ENCODE measurements at places on chromosomes 2 and 18.
A peak's percentile ranks its signal among the peaks of the same experiment; 100 is the strongest.

- no peak for DNase-seq
These were observed 117.7 kb downstream of the GPD2 start for GRCh38 chr2:156553714-156554442.

- DNase-seq, result no peak
These were observed 300.1 kb upstream of the RND3 start for GRCh38 chr2:150787353-150788093.

- DNase-seq, result no peak
These were observed 163.8 kb upstream of the EPB41L3 start for GRCh38 chr18:5707586-5707985.

DNA sequence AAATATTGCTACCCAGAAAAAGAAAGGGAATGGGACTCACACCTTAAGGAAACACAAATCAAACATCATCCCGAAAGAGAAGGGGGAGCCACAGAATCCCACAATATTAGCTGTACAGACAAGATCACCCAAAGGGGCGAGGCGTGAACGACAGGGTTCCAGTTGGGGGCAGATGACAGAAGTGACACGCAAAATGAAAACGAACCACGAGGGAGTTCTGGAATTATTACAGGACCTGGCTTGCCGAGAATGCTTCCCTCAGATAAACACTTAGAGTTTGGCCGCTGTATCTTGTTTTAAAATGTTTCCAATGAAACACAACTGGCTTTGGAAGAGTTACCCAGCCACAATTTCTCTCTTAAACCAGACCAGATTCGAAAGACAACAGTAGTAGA lies 60.4 kb downstream of the C2orf76 start:
- no peak for DNase-seq

GRCh38 chr2:9693196-9693491 lies 62.3 kb upstream of the YWHAQ start:
- DNase-seq, result no peak

GRCh38 chr2:74676331-74676730 lies 22.3 kb downstream of the SEMA4F start:
- no peak for DNase-seq

DNA sequence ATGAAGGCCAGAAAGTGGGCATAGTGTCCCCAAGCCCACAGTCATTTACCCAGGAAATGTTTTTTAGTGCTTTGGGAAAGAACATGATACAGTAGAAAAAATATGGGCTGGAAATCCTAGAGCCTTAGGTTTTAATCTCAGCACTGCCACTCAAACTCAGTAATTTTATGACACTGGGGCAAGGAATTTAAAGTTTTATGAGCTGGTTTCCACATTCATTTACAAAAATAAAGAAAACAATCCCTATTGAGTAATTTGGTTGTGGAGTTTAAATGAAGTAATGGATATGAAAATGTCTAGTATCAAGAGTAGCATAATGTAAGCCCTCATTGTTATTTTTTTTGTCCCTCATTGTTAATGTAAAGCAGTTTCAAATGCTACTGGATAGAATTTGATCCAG lies 51.5 kb upstream of the FRZB start:
- DNase-seq, result no peak

- DNase-seq, result no peak
These were observed 397.7 kb upstream of the HNRNPA3 start for GRCh38 chr2:176814740-176815367.

DNA sequence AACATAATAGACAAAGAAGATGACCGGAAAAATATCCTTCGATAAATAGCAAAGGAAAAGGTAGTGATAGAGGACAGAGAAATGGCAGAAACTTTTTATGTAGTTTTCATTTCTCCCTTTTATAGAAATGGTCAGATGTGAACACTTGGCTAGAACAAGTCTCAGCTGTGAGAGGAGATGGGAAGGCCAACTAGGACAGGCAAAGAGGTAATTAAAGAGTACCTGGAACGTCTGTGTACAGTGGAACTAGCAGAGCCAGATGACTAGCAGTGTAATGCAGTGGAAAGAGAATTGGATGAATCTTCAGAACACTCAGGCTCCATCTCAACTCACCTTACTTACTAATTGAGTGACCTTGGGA lies 69.2 kb downstream of the NABP1 start:
- no peak for DNase-seq

GRCh38 chr2:123518367-123518766 lies 506.7 kb upstream of the CNTNAP5 start:
- no peak for DNase-seq

GRCh38 chr2:96138179-96139145 lies at the start of gene ASTL:
Gene ASTL (minus strand): TSS chr2:96138502. CDS start chr2:96138436, 66 bp downstream.
- no peak for DNase-seq

DNA sequence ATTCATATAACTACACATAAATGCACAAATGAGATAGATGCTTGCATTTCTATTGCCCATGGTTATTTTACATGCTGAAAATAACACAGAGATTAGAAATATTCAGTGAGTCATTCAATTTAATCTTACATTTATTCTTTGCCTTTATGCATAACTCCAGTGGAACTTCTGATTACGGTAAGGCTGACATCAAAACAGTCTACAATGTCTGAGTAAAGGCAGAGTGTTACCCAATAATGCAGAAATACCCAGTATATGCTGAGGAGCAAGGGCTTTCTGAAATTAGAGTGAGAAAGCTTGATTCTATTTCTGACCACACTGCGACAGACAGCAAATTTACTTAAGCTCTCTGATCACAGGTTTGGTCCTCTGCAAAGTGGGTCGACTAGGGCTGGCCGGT lies 9.2 kb downstream of the NMI start:
- DNase-seq, result no peak

DNA sequence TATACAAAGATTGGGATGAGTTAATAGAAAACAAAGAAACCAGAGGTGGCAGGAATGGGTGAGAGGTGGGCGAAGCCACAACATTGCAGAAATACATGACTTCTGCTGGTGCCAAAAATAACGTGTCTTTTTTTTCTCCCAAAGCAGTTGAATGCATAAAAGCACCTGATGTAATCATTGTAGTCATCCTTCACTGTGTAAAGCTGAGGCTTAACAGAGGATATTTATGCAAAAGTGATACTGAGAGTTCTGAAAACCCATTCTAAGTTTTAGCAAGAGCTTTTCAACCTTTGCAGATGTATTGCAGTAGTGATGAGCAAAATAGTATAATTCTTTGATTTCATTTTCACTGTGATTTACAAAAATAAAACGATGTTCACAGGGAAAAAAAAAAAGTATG lies 173.0 kb downstream of the PTGR3 start:
- no peak for DNase-seq

- DNase-seq, result no peak
These were observed 114.6 kb downstream of the FMNL2 start for GRCh38 chr2:152449578-152449977.

- DNase-seq, result no peak
These were observed 26.7 kb downstream of the POLI start for GRCh38 chr18:54296062-54296461.

DNA sequence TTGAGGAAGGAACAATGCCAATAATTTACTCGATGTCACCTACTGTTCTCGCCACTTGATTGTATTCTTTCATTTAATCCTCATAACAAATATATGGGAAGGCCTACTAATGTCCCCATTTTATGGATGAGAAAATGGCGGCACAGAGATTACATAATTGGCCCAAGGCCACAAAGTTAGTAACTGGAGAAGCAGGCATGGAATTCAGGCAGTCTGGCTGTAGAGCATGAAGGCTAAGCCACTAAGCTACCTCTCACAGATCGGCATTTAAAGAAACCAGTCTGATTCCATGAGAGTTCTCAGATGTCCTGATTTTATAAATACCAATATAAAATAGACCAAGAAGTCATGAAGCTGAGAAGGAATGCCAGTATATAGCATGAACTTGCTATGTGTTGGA lies 121.8 kb upstream of the EPAS1 start:
- DNase-seq, result peak; percentile 66

DNA sequence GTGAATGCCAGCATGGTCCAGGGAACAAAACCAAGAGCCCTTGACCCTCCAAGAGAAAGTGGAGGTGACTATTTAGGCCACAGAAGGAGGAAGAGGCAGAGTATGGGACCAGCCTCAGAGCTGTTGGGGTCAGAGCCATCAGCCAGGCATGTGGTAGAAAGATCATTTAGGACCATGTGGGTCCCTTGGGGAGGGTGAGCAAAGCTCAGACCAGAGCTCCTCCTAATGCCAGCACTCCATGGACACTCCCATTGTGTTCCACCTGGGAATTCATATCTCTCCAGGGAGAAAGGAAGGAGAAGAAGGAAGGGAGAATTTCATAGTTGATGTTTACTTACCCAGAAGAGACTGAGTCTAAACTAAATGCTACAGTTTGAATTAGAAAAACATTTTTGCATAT lies 73.2 kb downstream of the CYBRD1 start:
- no peak for DNase-seq

- DNase-seq, result no peak
These were observed 74.1 kb downstream of the ATP8B1 start for GRCh38 chr18:57728941-57729511.

GRCh38 chr2:134361648-134362047 lies 107.8 kb downstream of the MGAT5 start:
- DNase-seq, result no peak

DNA sequence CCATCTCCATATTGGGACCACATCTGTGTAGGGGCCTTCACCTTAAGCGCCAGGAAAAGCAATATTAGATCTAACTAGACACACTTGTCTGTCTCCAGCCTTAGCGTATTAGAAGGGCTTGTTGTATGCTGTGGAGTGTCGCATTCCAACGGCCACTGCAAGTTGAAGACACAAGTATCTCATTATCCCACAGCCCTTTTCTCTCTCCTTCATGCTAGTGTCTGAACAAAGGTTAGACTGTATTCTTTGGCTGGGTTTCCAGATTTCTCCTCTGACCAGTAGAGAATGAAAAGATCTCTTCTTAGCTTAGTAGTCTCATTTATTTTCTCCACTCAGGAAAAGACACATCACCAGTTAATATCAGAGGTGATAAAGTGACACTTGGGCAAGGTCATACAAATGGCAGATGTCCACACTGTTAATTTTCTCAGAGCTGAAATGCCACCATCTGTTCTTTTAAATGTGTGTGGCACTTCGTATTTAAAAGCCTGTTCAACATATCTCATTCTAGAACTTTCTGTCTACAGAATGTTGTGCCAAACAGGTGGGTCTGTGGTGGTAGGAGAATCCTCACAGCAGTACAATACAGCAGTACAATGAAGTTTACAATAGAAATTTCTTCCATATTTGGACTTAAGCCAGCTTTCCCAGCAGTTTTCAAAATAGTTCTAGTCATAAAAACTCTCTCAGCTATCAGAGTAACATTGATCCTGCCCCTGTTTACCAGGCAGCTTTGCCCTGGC lies 94.0 kb upstream of the ITGA6 start:
- no peak for DNase-seq

- no peak for DNase-seq
These were observed 372.6 kb downstream of the ZEB2 start for GRCh38 chr2:144147356-144147755.

GRCh38 chr2:160928854-160929301 lies 231.3 kb upstream of the TANK start:
- peak; percentile 24 for DNase-seq

- DNase-seq, result no peak
These were observed at the start of gene HOXD12 for GRCh38 chr2:176099728-176100546. Gene HOXD12 (plus strand): TSS chr2:176099795. CDS start chr2:176099802, 7 bp downstream.

GRCh38 chr2:30293303-30293921 lies 62.1 kb downstream of the LBH start:
- peak; percentile 93 for DNase-seq

DNA sequence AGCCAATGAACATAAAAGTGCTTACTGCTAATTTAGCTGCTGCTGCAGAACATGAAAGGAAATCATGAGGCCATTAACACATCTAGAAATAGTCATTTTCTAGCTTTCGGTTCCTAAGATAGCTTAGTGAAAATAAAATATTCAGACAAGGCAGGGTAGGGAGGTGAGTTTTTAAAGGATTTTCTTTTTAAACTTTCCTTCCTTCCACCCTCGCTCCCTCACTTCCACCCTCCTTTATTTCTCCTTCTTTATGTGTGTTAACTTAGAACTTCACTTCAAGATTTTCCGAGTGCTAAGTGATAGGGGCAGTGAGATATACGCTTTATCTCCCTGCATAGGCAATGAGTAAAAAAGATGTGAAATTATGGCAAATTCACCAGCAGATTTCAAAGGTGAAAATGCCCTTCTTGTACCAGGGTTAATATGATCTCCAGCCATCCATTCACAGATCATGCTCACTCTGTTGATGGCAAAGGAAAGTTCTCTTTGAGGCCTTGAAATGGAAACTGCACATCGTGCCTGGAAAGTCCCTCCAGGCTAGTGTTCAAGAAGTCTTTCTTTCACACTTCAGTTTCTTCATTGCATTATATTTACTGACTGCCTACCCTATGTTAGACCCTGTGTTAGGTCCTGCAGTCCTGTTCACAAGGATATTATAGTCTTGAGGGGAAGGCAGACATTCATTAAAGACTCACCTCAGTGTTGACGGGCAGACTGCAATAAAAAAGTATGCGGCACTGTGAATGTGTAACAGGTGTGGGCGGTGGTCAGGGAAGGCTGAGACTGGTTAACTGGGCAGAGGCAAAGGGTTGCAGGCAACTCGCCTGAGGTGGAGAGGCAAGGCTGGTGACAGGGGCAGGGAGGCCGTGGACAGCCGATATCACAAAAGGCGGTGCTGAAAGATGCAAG lies 200.8 kb downstream of the PLCL1 start:
- DNase-seq, result no peak

- no peak for DNase-seq
These were observed 124.3 kb downstream of the ICOS start for GRCh38 chr2:204060841-204061240.

- DNase-seq, result no peak
These were observed 463.6 kb upstream of the REG3G start for GRCh38 chr2:78561876-78562275.

DNA sequence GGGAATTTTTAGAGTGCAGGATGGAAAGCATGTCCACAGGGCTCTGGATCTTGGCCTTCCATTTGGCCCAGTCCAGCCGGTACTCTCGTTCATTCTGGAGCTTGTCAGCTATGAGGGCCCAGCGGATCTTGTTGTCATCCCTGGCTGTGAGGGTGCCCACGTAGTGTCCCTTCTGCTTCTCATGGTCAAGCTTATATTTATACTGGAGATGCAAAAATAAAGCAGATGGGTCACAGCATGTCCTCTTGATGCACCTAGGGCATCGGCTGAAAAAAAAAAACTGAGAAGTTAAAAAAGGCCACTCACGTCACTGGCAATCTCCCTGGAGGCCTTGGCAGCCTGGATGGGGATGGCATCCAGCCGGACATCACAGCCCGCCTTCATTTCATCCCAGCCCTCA lies 160.5 kb downstream of the RIF1 start:
- no peak for DNase-seq

DNA sequence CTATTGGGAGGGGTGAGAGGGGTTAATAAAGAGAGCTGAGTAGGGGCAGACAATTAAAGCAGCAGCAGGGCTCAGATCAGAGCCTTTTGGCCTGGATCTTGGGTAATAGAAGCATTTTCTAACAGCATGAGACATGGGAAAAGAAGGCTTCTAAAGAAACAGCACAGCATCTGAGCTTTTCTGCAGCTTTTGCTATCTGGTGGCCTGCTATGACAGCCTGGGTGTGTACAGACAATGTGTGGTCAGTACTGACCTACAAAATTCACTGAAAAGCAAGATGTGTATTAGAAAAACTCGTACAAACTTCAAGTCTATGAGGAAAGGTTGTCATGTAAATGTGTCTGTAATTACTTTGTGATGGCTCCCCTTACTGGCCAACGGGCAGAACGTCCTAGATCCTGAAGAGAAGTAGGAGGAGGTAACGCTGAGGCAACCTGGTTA lies 95.6 kb downstream of the GALNT3 start:
- DNase-seq, result no peak

GRCh38 chr2:200778038-200778437 lies 33.7 kb upstream of the BZW1 start:
- DNase-seq, result no peak

GRCh38 chr18:44066541-44066940 lies 614.1 kb upstream of the SETBP1 start:
- no peak for DNase-seq

Data from HS-27A (cell line).